Renal pelvis (tissue), 12 donors: ENCODE measurements at places on chromosomes 16 and 17. TPM values are rescaled to one million over a fixed set of nuclear protein-coding genes. Genes with fewer than 3 reads are reported as not detected.

Gene KRTAP1-5
- not detected for polyA plus RNA-seq

Gene EVI2B
- 3.1 TPM for polyA plus RNA-seq

DNA sequence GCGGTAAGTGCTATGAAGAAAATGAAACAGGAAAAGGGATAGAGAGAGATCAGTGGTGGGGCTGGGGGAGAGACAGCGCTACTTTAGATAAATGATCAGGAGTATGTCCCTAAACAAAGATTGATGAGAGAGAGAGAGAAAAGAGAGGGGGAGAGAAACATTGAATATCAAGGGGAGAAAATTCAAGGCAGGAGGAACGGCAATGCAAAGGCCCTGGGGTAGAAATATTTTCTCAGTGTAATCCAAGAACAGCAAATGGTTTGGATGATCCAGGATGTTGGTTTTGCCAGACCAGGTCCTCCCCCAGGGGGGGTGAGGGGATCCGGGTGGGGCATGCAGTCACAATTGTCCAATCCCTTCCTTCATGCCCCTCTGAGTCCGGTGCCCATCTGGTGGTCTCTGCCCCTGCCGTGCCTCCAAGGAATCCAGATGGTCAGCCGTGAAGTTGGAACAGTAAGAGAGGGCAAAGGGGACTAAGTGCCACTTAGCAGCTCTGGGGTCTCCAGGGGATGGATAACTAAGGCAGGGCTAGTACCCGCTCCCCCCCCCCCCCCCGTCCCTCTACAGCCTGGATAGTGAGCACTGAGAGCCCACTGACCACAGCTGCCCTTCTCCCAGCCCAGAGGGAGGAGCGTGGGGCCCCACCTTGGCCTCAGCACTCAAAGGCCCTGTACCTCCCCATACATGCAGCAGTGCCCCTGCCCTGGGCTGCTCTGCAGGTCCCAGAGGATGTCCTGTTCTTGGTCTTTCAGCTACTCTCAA lies 43.7 kb downstream of the TMEM132E start:
- no peak for DNase-seq

GRCh38 chr16:67198238-67198734 lies 645 bp upstream of the ELMO3 start:
- no peak for DNase-seq

Gene SLC16A13
- polyA plus RNA-seq: 5.1 TPM

DNA sequence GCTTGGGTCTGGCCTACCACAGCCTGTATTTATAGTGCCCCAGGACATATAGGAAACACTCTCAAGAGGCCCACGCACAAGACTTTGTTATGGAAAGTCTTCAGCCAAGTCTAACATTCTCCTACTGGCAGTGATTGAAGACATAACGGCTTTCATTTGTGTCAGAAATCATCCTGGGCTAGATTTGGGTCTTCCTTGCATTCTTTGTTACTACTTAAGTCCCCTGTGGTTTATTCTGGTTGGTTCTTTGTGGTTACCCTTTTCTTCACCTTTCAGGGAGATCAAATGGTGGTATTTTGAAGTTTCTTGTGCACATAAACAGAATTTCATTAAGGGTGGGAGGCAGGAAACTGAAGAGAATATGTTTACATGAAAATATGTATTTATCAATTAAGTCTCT lies 37.7 kb downstream of the REXO5 start:
- DNase-seq: no peak

DNA sequence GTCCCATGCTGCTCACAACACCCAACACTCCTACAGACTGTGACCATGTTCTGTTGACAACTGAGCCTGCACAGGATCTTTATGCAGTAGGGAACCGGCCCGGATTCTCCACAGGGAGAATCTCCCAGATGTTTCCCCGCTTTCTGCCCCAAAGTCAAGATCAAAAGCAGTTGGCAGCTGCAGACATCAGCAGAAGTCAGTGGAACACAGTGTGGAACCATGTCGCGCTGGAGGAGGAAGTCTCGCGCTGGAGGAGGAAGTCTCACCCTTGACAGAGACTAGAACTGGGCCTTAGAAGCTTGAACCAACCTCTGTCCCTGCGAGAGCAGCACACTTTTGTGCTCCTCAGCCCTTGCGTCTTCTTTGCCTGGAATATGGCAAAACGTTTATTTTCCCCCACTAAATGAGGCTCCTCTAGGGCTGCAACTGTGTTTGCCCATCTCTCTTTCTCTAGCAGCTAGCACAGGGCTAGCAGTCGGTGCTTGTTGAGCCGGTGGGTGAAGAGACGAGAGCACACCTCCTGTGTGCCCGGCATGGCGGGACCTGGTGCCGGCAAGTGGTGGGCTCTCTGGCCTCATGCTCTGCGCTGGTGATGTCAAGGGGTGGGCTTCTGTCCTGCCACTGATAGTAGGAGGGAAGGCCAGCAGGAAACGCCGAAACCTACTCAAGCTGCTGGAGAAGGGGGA lies 2.1 kb upstream of the MRC2 start:
- no peak for DNase-seq

Gene PLK1
- 31.8 TPM for polyA plus RNA-seq

Gene SULT1A3
- 25.3 TPM for polyA plus RNA-seq

DNA sequence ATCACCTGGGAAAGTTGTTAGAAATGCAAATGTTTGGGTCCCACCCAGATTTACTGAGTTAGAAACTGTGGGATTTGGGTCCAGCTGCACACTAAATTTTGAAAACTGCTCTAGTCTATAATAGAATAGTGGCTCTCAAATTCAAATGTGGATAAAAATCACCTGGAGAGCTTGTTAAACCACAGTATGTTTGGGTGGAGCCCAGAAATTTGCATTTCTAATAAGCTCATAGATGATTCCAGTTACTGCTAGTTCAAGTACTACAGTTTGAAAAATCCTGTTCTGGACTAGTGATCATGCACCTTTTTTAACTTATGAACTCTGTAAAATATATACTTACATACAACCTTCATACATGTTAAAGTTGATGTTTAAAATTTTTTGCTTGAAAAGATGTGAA lies 27.8 kb downstream of the RABEP1 start:
- DNase-seq: no peak

DNA sequence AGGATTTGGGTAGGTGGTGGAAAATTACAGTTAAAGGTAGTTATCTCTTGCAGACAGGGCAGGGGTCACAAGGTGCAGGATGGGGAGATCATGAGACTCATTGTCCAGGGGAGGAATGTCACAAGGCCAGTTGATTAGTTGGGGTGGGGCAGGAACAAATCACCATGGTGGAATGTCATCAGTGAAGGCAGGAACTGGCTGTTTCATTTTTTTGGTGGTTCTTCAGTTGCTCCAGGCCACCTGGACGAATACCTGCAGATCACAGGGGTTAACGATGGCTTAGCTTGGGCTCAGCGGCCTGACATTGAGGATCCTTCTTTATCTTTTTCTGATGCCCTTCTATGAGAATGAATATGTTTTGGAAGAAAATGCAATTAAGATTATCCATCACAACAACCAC lies 87.1 kb downstream of the KPNA2 start:
- DNase-seq: no peak

DNA sequence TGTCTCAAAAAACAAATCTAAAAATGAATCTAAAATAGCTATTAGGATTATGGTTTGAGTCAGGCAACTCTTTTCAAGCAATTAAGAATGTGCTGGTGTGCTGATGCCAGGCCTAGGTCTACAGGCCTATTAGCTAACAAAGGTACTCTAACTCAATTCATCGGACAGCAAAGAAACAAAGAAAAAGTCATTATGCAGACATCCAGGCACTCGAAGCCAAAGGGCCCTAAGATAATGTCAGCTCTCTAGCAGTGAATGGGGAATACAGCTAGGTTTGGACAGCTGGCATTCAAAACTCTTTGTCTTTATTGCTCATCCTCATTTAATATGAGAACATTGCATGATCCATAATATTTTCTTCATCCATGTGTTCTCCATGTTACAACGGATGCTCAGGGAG lies 108.5 kb downstream of the TMEM114 start:
- no peak for DNase-seq

Gene COG1
- 47.3 TPM for polyA plus RNA-seq

DNA sequence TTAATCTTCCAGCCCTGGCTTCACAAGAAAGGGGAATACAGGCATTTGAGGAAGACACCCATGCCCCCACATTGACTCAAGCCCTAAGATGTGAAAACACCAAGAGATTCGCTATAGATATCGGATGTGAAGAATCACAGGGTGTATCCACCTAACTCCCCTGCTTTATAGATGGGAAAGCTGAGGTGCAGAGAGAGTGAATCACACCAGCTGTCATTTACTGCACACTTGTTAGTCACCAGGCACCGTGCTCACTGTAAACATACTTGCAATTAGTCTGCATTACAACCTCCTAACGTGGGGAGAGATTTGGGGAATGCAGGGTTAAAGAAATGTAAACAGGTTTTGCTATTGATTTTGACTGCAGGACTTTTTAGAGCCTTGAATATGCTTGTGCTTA lies 325.5 kb downstream of the C16orf95 start:
- no peak for DNase-seq

DNA sequence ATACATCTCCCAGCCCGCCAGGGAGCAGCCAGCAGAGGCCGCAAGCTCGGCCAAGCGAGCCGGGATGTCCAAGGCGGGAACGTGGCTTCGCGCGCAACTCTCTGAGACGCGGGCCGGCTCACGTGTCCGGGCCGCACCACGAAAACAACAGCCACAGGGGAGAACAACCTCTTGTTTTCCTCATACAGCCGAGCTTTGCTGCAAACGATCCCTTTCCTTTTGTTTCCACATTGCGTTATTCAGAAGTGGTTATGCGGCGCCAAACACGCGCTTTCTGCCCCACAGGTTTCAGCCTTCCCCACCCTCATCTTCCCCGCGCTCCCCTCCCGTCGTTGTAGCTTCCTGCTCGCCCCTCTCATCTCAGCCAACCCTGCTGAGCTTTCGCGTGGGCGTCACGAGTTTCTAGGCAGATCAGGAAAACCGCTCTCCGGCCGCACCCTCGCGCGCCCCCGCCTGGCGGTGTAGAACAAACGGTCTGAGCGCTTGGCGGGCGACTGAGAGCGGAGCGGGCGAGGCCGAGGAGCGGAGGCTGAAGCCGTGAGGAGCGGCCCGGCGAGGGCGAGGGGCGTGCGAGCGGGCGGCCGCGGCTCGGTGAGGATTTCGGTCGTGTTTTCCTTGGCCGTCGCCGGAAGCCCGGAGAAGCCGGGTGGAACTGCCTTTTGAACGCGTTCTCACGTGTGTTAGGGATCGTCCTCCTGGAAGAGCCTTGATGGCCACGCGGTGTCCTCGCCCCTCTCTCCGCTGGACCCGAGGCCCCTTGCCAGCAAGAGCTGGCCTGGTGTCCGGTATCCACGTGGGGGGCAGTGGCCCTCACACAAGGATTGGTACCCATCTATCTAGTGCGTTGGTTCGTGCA lies 6.6 kb upstream of the SMARCD2 start:
- DNase-seq: peak; percentile 87

Gene TBC1D3B
- 8.0 TPM for polyA plus RNA-seq

DNA sequence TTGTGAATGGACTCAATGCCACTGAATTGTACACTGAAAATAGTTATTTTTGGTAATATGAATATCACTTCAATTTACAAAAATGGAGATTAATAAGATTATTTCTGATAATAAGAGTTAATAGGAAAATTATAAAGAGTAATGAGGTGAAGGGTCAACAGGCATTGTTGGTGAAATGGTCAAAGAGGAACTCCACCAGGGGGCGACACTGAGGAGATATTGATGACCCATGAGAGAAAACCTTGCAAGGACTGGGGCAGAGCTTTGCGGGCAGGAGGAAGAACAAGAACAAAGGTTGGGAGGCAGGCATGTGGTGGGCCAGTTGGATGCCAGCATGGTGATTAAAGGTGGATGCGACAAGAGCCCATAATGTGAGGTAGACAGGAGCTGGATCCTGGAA lies 74.0 kb upstream of the XYLT1 start:
- DNase-seq: no peak

Gene ABCA9
- polyA plus RNA-seq: 4.2 TPM

- DNase-seq: no peak
These were observed 7.5 kb downstream of the IL4R start for GRCh38 chr16:27321013-27321915.

Gene CCP110
- polyA plus RNA-seq: 39.0 TPM
